ENCODE measurements at places on chromosomes 4 and X.

GRCh38 chrX:66677430-66677829, 38.6 kb upstream of the EDA2R start:
- no peak for DNase-seq

DNA sequence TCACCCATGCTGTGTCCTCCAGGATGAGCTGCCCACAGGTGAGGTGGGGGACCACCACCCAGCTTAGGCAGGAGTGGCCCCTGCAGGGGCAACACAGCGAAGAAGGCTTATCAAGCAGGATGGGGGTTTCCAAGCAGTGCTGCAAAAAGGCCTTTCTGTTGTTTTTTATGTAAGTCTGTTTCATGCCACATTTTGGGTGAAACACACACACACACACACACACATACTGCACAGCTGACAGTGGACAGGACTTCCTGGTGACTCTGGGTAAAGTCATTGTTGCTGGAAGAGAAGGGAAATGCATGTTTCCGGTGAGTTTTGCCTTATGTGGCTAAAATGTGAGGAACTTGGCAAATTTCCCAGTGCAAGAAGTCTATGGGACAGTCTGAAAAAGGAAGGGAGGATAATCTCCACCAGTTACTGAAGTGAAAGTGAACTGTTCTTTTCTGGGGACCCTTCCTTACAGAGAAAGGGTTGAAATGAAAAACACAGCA, 119.2 kb downstream of the IRF2 start:
- no peak for DNase-seq

GRCh38 chrX:23185951-23186350, 148.7 kb upstream of the PTCHD1 start:
- DNase-seq = no peak

- no peak for DNase-seq
These were observed 38.6 kb downstream of the AR start for GRCh38 chrX:67582436-67582835.

DNA sequence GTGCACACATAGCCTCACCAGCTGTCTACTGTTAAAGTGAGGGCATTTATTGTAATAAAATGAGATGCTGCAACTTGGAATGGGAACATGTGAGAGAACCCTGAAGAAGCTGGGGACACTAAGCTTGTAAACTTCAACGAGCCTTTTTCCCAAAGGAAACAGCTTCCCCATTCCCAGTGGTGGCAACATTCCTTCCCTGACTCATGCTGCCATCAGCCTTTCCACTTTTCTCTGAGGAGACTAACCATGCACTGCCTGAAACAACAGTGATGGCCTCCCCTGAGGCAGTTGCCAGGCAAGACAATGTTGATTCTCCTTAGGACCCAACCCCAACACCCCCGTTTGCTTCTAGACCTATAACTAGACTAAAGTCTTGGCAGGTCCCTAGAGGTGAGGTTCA, 928.3 kb downstream of the GLUD2 start:
- no peak for DNase-seq

DNA sequence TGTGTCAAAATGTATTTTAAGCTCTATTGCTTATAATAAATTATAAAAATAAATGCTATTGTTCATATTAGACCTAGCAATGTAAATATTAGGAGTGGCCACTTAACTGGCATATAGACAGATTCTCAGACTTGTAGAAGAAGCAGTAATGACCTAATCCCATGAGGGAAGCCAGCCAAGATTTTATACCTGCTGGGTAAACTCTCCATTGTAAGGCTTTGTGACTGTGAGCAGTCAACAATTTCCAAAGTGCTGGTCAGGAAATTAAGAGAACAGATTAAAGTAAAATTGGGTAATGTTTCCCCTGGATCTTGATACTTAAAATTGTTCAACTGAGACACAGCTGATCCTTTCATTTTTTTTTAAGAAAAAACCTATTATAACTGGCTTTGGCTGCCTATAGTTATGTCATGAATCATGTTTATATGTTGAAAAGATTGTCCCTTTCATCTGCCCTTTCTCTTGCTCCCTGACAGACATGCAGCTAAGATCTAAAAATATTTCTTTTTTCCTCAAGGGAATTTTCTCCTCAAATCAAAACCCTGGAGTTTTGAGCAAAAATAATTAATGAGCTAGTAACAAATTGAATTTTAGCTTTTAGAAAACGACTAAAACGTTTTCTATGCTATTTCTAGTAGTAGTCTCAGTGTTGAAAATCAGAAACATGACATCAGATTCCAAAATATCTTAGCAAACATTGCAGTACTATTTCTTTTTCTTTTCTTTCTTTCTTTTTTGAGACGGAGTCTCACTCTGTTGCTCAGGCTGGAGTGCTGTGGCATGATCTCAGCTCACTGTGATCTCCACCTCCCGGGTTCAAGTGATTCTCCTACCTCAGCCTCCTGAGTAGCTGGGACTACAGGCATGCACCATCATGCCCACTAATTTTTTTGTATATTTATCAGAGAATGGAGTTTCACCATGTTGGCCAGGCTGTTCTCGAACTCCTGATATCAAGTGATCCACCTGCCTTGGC, 77.9 kb downstream of the ADGRL3 start:
- no peak for DNase-seq

- DNase-seq = no peak
These were observed 144.8 kb downstream of the COL25A1 start for GRCh38 chr4:109157696-109158095.

GRCh38 chrX:123814343-123814742, 45.5 kb upstream of the XIAP start:
- DNase-seq = no peak

DNA sequence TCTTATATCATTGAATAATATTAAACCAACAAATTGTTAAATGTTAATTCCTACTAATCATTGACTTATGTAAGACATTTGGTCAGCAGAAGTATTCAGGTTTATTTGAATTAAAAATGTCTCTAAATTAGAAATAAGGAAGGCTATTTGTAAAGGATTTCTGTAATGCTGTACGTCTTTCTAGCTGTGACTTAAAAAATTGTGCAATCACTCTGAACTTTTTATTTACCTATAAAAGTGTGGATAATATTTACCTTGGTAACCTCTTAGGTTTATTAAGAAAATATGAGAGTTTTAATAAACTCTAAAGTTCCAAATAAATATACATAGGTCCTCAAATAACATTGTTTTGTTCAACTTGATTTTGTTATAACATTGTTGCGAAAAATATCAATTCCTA, 76.9 kb downstream of the SLC30A9 start:
- no peak for DNase-seq

DNA sequence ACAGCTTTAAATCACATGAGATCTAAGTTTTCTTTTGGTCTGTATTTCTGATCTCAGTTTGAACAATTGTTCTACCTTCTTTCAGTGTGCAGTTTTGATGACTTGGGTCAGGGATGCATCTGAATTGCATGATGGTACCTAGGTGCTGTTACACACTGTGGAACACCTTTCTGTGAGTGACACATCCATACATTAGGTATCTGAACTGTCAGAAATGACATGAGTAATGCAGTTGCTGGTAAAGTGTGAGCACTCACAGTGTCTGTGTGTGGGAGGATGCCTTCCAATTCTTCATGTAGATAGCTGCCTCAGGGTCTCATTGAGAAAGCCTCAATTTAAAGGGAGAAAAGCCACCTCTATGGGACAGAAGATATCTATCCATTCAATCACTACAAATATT, 411.9 kb downstream of the PPARGC1A start:
- DNase-seq = no peak

- DNase-seq = no peak
These were observed 233.4 kb downstream of the CFAP299 start for GRCh38 chr4:80568891-80569290.

DNA sequence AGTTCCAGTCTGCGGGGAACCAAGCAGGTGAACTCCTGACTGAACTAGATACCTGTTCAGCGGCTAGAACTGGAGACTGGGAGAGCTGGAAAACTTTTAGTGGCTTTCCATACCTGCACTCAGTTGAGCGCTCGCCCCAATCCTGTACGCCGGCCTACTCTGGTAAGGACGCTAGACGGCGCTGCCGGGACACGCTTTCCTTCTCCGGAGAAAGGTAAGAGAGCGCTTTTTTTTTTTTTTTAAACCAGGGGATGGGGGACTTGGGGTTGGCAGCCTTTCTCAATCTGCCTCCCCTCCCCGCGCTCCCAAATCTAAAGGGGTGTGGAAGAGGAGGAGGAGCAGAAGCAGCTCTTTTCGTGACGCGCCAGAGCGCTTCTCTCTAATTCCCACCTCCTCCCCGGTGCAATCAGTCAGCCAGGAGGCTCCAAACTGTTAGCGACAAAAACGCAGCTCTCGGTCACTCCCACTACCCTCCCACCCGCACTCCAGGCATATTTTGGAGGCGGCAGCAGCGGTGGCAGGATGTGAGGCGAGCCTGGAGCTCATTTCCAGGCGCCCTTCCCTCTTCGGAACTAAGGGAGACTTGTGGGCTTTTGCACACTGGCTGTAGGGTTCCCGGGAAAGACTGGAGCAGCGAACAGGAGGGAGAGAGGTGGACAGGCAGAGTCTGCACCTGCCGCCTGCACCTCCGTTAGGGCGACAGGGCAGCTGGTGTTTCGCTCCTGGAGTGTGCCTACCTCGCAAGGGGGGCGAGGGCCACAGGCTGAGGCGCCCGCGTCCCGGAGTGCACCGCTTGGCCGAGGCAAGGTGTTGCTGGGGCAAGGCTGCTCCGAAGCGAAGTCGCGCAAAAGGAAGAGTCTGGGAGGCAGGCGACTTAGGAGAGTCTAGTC, at the start of gene IL1RAPL2:
TSS of gene IL1RAPL2 (plus strand) at position 409 of the 890 bp plus-strand sequence.
- DNase-seq = no peak

All from effector memory CD4-positive, alpha-beta T cell (primary cell).